Camera-type eye (tissue), 1 donor: ENCODE measurements at places on chromosomes 2 and 18. TPM values are rescaled to one million over a fixed set of nuclear protein-coding genes. Genes with fewer than 3 reads are reported as not detected.

DPYSL5 gene
- total RNA-seq, result 40.3 TPM

RSAD2 gene
- 7.9 TPM for total RNA-seq

CRYBA2 gene
- 1,526 TPM for total RNA-seq

ADD2 gene
- total RNA-seq, result 64.5 TPM

TMEM17 gene
- 6.0 TPM for total RNA-seq

RAB17 gene
- 0.99 TPM for total RNA-seq

NEB gene
- 208 TPM for total RNA-seq

MAPK4 gene
- 16.1 TPM for total RNA-seq

ERMN gene
- total RNA-seq, result 6.0 TPM

DGUOK gene
- total RNA-seq, result 39.1 TPM

SAG gene
- total RNA-seq, result 16.7 TPM

FASTKD2 gene
- total RNA-seq, result 58.0 TPM

ARHGEF4 gene
- 57.8 TPM for total RNA-seq

RAX gene
- total RNA-seq, result 111 TPM
